ENCODE measurements at places on chromosomes 6 and 20.

- peak; percentile 65 for DNase-seq
These were observed 369.0 kb downstream of the THBS2 start for GRCh38 chr6:168884646-168885086.

- DNase-seq = peak; percentile 46
These were observed 50.5 kb upstream of the PAK5 start for GRCh38 chr20:9889270-9889981.

GRCh38 chr6:167558246-167559177 lies 233.6 kb downstream of the TTLL2 start:
- no peak for DNase-seq

GRCh38 chr6:123263981-123264380 lies 267.9 kb downstream of the CLVS2 start:
- DNase-seq = no peak

GRCh38 chr20:42775037-42775436 lies 414.7 kb downstream of the PTPRT start:
- DNase-seq = no peak

DNA sequence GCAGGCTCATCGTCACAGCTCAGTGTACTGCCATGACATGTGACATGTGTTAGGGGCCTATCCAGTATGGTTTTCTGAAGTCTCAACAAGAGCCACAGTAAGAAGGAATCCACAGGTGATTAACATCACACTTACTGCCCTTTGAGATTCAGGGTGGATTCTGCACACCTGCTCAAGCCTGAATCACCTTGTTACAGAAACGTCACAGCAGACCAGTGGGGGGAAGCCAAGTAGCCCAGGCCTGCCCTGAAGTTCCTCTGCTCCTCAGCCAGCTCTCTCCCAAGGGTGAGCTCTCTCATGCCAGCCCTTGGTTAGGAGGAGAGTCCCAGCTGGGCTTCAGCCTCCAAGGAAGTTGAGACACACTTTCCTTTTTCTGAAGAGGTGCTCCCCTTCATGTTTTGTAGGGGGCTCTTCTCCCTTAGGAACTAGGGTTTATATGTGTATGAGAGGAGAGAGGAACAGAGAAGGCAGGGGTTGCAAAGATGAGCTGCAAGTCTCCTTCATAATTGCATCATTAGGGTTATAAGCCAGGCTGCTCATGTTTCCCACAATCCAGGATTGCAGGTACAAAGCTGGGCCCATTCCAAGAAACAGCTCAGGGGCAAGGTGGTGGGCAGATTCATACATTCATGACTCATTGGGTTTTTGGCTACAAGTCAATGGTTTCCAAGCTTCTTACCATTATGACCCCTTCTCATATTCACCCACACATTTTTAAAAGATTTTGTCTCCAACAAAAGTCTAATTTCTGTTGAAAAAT lies 11.6 kb downstream of the GSS start:
- DNase-seq = no peak

- no peak for DNase-seq
These were observed 100.5 kb upstream of the BTN3A2 start for GRCh38 chr6:26264547-26264946.

DNA sequence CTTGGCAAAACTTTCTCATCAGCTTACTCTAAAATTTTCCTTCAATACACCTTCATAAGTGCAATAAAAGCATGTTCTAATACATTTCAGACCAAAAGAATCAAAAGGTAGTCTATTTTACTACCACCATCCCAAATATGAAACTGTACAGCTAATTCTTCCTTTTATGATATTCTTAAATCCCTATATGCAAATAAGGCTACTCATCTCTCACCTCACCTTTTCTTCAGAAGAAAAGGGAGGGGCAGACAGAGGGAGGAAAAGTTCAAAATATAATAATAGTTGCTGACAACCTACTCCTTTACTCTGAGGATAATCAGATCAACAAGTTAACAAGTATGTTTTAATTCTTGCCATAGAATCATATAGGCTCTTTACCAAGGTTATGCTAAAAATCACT lies 7.4 kb downstream of the C6orf120 start:
- no peak for DNase-seq

GRCh38 chr6:166346965-166347364 lies 4.6 kb upstream of the SFT2D1 start:
- no peak for DNase-seq

- peak; percentile 56 for DNase-seq
These were observed 86.5 kb downstream of the LYRM4 start for GRCh38 chr6:5174244-5174643.

DNA sequence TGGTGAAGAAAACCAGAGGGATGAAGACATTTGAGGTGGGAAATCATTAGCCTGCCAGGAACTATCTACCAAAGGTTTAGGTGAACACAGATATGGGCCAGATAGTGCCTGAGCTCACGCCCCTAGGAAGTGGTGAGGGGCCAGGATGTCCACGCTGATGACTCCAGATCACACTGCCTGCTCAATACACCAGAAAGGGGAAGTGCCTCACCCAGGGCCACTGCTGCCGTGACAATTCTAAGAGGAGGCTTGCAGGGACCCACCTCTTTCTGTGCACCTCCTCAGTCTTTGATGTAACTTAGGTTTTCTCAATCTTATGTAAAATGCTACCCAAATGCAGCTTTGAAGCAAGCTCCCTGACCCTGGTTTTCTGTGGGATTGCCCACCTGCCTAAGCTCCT lies 5.4 kb upstream of the RAB44 start:
- DNase-seq = no peak

DNA sequence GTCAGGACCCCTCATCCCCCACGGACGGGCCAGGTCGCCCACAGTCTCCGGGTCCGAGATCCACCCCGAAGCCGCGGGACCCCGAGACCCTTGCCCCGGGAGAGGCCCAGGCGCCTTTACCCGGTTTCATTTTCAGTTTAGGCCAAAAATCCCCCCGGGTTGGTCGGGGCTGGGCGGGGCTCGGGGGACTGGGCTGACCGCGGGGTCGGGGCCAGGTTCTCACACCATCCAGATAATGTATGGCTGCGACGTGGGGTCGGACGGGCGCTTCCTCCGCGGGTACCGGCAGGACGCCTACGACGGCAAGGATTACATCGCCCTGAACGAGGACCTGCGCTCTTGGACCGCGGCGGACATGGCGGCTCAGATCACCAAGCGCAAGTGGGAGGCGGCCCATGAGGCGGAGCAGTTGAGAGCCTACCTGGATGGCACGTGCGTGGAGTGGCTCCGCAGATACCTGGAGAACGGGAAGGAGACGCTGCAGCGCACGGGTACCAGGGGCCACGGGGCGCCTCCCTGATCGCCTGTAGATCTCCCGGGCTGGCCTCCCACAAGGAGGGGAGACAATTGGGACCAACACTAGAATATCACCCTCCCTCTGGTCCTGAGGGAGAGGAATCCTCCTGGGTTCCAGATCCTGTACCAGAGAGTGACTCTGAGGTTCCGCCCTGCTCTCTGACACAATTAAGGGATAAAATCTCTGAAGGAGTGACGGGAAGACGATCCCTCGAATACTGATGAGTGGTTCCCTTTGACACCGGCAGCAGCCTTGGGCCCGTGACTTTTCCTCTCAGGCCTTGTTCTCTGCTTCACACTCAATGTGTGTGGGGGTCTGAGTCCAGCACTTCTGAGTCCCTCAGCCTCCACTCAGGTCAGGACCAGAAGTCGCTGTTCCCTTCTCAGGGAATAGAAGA lies 978 bp downstream of the HLA-A start:
- DNase-seq = peak; percentile 45

DNA sequence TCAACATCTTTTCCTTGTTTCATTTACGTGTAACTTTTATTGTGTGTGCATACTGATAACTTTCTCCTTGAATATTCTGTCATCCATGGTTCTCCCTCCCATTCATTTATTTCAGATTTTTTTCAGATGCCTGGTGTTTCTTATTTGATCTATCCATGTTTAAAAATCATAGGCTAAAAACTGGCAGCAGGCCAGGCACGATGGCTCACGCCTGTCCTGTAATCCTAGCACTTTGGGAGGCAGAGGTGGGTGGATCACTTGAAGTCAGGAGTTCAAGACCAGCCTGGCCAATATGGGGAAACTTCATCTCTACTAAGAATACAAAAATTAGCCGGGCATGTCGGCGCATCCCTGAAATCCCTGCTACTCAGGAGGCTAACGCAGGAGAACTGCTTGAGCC lies 31.1 kb downstream of the ABT1 start:
- DNase-seq = no peak

- peak; percentile 93 for DNase-seq
These were observed at the start of gene CEP85L for GRCh38 chr6:118651282-118652050. CEP85L (minus strand) TSS chr6:118651591; CDS start chr6:118651269, 322 bp downstream.

GRCh38 chr6:129672881-129673631 lies 36.9 kb downstream of the ARHGAP18 start:
- peak; percentile 49 for DNase-seq

- no peak for DNase-seq
These were observed 34.3 kb downstream of the ISM1 start for GRCh38 chr20:13255356-13255755.

- DNase-seq = no peak
These were observed 221.0 kb downstream of the NFATC2 start for GRCh38 chr20:51321343-51322163.

DNA sequence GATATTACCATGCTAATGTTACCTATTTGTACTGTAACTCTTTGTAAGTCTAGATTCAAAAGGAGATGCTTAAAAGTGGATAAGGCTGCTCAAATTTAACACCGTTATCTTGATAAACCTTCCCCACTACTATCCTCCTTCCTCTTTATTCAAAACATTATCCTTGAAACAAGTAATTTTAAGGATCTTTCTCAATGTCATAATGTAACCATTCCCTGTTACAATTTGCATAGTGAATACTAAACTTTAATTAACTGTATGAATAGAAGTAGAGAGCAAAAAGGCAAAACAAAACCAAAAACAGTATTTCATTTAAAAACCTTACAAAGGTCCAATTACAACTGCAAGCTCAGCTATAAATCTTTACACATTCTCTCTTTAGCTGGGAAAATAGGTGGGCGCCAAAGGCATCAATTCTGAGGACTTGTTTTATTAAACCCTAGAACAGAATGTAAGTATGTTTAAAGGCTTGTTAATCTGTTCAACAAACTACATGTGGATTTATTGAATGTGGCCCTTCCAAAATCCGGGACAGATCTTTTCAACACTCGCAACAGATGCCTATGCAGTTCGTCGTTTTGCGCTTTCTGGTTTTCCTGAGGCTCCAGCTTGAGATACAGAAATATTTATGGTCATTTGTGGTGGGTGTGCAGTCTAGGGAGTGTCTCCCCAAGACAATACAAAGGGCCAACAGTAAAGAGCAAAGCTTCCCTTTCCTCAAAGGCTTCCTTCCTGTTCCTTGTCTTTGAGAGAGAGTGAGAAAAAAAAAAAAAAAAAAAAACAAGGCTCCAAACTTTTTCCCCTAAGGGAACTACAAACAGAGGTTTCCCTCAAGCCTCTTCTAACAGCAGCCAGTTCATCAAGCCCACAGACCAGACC lies 15.1 kb downstream of the KIF13A start:
- no peak for DNase-seq

DNA sequence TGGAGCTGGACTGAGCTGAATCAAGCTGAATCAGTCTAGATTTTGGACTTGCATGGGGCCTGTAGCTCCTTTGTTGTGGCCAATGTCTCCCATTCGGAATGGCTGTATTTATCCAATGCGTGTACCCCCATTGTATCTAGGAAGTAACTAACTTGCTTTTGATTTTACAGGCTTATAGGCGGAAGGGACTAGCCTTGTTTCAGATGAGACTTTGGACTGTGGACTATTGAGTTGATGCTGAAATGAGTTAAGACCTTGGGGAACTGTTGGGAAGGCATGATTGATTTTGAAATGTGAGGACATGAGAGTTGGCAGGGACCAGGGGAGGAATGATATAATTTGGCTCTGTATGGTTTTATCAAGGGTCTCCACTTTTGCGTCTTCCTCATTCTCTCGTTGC lies 3.0 kb upstream of the TMEM170B start:
- DNase-seq = no peak

GRCh38 chr6:30881392-30882203 lies 2.7 kb upstream of the DDR1 start:
- DNase-seq = no peak

GRCh38 chr6:100479179-100480035 lies 14.7 kb upstream of the SIM1 start:
- peak; percentile 64 for DNase-seq

DNA sequence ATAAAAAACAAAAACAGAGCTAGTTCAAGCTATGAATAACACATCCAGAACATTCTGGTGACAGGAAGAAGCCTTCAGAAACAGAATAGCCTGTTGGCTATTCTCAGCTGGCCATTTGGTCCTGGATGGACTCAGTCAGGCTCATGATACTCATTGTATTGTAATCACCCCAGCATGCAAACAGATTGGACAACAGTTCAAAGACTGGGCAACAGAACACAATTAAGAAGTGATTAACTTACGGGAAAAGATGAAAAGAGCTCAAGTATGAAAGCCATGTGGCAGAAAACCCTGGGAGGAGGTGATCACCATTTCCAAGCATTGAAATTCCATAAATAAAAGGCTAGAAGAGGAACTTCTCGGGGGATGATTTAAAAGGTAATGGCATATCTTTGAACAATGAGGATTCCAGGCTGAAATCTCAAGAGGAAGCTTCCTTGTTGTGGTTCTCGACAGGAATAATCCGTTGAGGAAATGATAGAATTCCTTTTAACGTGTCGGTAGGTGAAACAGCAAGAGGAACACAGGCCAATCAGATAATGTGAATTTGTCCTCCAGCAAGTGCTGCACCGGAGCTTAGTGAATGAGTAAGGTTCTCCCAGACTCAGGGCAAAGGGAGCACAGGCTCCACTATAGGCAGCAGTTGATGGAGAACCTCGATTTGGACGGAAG lies 172.4 kb downstream of the BCAS1 start:
- DNase-seq = peak; percentile 35

DNA sequence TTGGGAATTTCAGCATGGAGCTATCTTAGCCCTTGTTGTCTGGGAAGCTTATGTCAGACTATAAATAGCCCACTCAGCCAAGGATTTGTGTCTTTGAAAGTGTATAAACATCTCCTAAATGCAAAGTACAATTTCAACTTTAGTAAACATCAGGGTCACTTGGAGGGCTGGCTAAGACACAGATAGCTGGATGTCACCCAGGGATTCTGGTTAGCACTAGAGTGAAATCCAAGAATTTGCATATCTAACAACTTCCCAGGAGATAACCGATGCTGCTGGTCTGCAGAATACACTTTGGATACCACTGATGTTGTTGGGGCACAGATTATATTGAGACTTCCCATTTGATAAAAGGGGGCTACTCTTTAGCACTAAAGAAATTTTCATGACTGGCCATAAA lies 130.9 kb downstream of the PAX1 start:
- no peak for DNase-seq

DNA sequence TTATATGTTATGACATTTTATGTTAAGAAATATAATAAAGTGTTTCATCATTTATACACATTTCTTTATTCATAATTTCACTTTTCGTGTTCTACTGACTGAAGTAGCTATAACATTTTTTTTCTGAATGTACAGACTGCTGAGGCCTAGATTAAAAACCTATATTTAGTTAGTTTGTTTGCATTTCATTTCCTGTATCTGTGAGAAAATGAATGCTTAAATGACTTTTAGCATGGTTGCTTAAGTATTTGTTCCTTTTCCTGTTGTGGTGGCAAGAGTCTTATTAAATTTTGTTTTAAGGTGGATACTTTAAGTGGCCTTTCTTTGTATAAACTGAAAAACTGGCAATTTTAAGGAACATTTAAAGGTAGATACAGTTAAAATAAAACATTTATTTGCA lies 779.7 kb upstream of the MAN1A1 start:
- no peak for DNase-seq

All from lung microvascular endothelial cell (primary cell).